HuH-7.5 (cell line): ENCODE measurements at places on chromosomes 16 and 17.

- DNase-seq: no peak
Observed at GRCh38 chr16:17251496-17251895, 219.3 kb downstream of the XYLT1 start.

GRCh38 chr16:84190731-84191388 lies at the start of gene ADAD2:
Gene ADAD2 (plus strand): TSS chr16:84191157. CDS start chr16:84191231, 74 bp downstream.
- no peak for DNase-seq

- peak; percentile 99 for DNase-seq
Observed at GRCh38 chr16:88747588-88748301, 37.3 kb downstream of the PIEZO1 start.

DNA sequence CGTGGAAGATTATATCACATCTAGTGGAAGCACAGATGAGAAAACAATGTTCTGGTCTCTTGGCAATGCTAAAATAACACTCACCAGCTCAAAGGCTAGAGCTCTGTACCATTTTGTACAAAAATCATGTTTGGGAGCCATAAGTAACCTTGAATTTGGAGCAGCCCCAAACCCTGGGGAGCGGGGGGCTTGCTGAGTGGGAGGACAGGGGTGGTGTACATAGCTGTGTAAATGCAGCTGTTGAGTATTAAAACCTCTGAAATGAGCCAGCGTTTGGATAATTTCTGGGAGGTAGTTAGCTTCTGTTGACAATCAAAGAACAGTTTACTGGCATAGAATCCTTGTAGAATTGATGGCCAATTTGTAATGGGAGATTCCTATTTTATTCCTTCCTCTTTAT lies 4.3 kb downstream of the MYH8 start:
- DNase-seq: no peak

- no peak for DNase-seq
Observed at GRCh38 chr17:40361925-40362695, 2.4 kb downstream of the GJD3 start.

DNA sequence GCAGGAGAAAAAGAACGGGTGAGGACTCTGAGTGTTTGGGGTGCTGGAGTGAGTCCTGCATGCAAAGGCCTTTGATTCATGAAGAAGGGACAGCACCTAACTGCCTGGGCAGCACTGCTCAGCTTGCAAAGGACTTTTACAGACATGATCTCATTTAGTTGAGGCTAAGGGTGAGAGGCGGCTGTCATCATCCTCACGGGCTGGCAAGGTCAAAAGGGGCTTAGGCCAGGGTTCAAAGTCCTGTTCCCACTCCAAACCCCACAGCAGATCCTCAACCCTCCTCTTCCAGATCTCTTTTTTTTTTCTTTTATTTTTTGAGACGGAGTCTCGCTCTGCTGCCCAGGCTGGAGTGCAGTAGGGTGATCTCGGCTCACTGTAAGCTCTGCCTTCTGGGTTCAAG lies 4.8 kb downstream of the RHBDF2 start:
- no peak for DNase-seq
